Iris pigment epithelial cell (primary cell): ENCODE measurements at places on chromosomes 5 and 9.
A peak's percentile ranks its signal among the peaks of the same experiment; 100 is the strongest.

GRCh38 chr5:96751203-96752169 is 56.3 kb downstream of the ERAP1 start:
- no peak for DNase-seq

DNA sequence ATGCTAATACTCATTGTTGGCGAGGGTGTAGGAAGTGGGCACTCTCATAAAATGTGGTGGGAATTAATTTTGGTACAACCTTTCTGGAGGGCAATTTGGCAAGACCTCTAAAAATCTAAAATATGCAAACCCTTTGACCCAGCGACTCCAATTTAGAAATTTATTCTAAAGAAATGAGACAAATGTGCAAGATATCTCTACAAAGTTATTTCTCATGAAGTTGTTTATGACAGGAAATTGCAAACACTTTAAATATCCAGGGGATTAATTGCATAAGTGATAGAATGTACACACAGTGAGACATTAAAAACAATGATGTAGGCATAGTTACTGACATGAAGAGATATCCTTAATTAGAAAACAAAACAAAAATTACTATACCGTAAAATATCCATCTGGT is 246.3 kb upstream of the MAP3K1 start:
- peak; percentile 29 for DNase-seq

GRCh38 chr5:94968507-94969095 is 316.3 kb downstream of the MCTP1 start:
- peak; percentile 69 for DNase-seq

DNA sequence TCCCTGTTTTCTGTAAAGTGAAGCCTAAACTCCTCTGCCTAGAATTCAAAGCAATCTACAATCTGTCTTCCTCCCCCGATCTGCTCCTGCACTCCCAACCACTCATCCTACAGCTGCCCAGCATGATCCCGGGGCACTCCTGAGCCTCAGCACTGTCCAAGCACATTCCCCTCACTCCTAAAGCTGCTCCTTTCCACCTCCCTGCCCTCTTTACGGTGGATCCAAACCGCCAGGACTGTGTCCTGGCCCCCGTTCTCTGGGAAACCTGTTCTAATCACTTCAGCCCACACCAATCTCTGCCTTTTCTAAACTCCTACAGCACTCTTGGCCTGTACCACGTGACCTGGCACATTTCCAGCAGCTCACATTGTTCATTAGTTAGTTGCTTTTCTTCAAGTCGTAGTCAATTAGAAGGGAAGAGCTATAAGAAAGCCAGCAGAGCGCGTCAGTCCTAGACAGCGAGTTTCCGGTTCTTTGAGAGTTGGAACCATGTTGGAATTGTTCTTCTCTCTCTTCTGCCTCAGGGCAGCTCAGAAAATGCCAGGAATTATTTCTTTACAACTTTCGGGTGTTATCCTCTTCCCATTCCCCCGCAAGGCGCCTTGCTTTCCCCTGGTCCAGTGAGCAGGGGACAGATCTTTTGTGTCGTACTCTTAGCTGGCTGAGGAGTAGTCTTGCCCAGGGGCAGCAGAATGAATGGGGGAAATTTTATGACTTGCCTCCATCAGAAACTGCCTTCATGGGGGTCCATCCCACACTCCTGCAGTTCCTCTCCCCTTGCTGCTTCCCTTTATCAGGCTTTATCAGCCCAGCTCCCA is 60.7 kb downstream of the NRG2 start:
- DNase-seq: peak; percentile 14

DNA sequence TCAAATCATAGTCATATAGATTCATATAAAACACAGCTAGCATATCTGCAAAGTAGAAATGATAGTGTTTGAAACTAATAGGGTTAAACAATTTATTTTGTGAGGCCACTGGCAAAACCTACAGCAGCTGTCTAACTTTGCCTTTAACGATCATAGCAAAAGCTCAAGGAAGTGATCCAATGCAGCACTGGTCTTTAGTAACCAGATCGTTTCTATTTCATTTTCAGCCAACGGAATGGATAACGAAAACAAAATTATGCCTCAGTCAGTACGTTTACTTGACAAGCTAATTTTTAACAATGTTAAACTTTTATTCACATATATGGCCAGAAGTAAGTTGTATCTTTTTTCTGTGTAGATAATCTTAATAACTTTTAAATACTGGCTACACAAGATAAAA is 17.7 kb downstream of the MLLT3 start:
- peak; percentile 61 for DNase-seq
